ENCODE measurements at places on chromosomes 2 and 18.

DNA sequence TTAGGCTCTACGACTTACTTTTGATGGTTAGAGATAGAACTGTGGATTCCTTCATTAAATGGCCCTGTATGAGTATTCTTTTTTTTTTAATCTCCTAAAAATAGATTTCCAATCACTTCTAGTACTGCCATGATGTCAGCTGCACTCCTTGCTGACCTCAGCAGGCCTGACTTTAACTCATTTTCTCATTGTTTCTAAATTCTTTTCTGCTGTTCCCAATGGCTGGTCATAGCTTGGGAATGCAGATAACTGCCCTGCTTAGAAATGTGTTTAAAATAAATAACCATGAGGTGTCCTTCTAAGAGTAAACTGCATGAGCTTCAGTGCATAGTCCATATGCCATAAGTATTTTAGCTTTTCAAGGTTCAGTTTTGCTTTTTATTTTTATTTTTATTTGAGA, 15.7 kb downstream of the CCDC85A start:
- DNase-seq: no peak

- DNase-seq: no peak
Measured at GRCh38 chr2:30181176-30181575, 34.4 kb downstream of the YPEL5 start.

DNA sequence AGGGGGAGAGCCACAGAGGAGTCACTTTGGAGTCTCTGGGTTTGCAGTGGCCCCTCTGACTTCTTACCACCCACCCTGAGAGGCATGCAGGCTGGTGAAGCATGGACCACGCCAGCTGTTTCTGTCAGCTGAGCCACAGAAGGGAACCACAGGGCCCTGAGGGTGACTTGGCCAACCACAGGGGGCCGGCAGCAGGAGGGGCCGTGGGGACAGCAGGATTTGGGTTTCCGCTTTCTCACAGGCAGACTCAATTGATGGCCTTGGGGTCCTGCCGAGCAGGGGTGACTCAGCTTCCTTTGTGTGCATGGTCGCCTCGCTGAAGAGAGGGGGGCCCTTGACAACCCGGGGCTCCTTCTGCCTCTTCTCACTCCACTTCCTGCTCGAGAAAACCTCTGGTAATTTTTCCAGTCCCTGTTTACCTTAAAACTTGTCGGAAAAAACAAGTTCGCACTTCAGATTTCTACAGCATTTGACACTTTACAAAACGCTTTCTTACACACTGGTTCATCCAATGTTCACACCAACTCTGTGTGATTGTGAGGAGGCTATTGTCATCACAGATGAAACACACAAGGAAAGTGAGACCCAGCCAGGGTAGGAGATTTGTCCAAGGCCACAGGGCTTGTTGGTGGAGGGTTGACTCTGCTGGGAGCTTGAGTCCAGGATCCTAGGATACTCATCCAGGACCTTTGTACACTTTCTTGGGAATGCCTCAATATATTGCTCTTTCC, 311.2 kb downstream of the LPIN1 start:
- DNase-seq: no peak

DNA sequence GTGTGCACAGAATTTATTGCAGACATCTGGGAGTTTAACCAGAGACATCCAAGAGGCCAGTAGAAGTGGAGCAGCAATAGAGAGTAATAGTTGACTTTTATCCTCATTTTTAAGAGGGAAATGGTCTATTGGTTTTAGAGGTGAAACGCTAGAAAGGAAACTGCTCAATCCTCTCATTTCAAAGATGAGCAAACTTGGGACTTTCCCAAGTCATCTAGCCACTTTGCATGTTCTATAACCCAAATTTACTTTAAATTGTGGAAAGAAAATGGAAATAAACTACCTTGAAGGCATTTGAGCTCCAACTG, 601.7 kb downstream of the ARHGAP15 start:
- DNase-seq: no peak

DNA sequence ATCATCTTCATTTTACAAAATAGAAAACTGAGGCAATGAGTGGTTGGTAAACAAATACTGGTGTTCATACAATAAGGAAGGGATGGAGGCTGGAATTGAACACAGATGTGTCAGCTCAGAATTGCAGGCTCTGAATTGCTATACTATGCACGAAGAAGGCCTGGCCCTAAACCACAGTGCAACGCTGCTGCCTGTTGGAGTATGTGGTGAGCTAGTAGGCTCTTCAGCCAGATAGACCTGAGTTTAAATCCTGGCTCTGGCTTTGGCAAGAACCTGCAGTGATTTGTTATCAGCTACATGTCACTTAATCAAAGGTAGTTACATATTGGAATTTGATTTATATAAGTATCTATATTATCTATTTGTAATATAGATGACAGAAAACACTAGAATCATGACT, 1602.4 kb upstream of the CELF4 start:
- no peak for DNase-seq

DNA sequence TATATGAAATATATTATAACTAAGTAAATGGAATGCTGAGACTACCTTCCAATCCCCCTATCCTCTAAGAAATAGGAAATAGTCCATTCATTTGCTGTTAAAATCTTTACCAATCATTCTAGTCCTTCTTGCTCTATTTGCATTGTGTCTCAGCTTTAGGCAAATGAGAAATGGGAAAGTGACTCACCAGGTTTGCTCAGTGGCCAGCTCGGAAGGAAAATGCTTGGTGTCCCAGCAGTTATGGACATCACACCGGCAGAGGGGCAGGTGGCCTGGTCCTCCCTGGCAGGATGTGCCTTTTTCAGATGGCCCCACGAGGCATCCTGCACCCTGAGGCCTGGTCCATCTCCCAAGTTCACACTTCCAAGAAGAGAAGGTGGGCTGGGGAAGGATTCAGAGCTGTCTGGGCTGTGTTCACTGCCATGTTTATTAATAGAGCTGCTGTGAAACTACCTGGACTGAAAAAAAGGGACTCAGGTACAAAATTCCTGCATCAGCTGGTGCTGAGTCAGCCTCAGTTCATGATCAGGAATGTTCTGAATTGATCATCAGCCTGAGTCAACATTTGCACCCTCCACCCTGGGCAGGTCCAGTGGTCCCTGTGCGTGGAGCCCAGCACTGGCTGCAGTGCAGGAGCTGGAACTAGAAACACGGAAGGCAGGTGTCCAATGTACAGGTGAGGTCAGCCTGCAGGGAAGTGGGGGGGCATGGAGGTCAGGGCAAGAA, 60.1 kb upstream of the ARL4C start:
- DNase-seq: no peak

DNA sequence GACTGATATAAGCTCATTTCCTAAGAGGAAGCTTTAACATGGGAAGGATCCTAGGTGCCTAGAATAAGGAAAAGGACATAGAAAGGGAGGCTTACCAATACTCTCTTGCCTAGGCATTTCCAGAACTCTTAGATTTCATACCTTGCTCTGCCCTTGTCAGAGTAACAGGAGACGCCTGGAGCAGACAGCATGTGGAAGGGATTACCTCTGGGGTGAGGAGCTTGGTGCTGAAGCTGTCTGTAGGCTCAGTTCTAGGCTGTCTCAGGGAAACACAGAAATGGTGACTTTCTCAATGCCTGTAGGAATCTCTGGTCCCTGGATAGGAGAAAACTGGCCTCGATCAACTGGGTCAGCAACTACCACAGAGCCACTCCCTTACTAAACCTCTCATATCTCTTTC, 150.0 kb downstream of the SLC4A3 start:
- DNase-seq: no peak

DNA sequence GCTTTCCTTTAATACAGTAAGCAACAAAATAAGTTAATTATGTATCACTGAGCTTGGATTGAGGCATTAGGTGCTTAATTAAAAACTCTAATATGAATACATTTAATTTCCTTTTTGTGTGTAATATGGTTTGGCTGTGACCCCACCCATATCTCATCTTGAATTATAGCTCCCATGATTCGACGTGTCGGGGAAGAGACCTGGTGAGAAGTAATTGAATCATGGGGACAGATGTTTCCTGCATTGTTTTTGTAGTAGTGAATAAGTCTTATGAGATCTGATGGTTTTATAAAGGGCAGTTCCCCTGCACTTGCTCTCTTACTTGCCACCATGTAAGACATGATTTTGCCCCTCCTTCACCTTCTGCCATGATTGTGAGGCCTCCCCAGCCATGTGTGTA, 325.4 kb upstream of the CDH7 start:
- DNase-seq: no peak

DNA sequence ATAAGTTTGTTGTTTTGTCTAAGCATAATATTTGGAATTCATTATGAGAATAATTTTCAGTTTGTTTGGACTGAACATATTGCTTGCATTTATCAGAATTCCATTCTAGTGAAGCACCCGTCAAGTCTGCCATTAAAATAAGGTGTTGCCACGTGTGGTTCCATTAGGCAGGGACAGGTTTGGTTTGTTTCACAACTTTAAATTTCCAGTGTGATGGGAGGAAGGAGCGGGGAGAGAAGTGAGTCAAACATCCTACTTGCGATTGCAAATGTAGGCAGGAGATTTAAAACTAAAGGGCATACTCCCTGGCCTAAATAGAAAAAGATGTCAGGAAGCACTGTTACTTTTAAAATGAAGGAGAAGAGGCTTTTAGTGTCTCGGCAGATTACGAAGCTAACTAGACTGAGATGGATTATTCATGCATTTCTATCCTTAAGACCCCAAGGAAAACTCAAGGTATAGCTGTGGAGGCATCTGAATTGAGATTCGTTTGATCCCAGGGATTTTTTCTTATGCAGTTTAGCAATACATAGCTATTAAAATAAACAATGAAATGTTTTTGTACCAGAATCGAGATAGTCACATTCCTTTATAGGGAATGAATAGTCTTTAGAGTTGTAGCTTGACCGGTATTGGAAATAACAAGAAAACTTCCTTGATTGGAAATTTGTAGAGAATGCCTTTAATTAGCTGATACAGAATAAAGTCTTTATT, 19.8 kb downstream of the GRHL1 start:
- no peak for DNase-seq

GRCh38 chr2:134590679-134591078, 128.1 kb downstream of the TMEM163 start:
- no peak for DNase-seq

- no peak for DNase-seq
Measured at GRCh38 chr2:237625216-237625705, 2.1 kb upstream of the LRRFIP1 start.

GRCh38 chr2:69525261-69525660, 88.0 kb upstream of the NFU1 start:
- DNase-seq: no peak

- DNase-seq: no peak
Measured at GRCh38 chr2:179751163-179751809, 110.1 kb downstream of the ZNF385B start.

- no peak for DNase-seq
Measured at GRCh38 chr18:43571078-43571689, 293.9 kb upstream of the SYT4 start.

DNA sequence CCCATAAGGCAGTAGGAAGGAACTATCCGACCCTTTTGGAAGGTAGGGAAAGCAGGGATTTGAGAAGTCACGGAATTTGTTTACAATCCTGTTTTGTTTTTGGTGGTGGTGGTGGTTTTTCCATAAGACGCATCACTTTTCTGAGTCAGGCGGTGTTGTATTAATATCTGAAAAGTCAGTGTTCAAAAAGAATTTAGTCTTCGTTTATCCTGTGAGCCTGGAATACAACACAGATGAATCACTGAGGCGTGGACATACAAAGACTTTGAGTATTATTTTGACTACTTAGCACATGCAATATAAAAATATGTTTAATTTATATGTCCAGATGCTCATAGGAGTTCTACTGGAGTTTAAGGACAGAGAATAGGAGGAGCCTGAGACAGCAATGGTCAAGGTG, 785 bp downstream of the ZNF892 start:
- no peak for DNase-seq

DNA sequence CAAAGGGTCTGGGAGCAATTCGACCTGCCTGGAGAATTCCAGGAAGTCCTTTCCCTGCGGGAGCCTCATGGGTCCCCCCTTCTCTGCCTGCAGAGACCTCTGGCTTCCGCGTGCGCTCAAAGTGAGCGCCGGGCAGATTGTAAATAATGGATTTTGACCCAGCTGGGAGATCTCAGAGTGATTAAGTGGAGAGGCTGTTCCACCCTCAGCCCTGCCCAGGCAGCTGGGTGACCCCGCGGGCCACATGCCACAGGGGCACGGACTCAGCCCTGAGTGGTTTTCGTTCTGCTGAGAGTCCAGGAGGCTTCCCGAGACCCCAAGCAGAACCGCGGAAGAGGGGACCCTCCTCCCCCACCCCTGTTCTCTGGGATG, 1.2 kb downstream of the KCNG2 start:
- DNase-seq: no peak

GRCh38 chr2:207363761-207364290, 165.9 kb upstream of the CREB1 start:
- no peak for DNase-seq

- no peak for DNase-seq
Measured at GRCh38 chr2:155442755-155443372, 744.4 kb downstream of the KCNJ3 start.

DNA sequence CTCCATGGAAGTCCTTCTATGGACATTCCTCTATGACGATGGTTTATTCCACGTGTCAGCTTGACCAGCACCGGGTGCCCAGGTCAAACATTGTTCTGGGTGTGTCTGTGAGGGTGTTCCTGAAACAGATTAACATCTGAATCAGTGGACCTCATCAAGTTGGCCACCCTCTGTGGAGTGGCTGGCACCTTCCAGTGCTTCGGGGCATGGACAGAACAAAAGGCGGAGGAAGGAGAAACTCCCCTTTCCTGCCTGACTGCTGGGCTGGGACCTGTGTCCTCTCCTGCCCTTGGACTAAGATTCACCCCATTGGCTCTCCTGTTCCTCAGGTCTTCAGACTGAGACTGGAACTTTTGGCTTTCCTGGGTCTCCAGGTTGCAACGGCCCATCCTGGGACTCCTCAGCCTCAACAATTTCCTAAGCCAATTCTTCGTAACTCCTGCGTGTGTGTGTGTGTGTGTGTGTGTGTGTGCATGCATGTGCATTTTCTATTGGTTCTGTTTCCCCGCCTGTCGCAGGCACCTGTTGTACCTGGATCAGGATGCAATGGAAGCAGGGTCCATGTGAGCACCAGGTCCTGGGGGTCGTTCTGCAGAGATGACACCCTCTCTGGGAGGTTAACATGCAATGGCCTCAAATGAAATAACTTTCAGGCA, 357.2 kb upstream of the SALL3 start:
- DNase-seq: no peak

- DNase-seq: no peak
Measured at GRCh38 chr18:64180171-64180570, 31.3 kb upstream of the LINC00305 start.

DNA sequence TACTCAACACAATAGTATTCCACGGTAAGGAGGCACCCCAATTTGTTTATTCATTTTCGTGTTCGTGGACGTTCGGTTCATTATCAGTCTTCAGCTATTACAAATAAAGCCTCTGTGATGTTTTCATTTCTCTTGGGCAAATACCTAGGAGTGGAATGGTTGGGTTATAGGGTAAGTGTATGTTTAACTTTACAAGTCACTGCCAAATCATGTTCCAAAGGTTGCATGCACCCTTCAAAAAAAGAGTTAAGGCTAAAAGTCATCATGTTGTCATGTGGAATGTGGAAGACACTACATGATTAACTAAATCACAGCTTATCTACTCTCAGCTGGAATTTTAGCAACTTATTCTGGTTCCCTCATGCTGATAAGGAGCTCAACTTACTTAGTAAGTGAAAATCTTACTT, 15.8 kb downstream of the INO80C start:
- DNase-seq: no peak
